ENCODE measurements at places on chromosomes 2 and 18.

- DNase-seq = no peak
These were observed 41.7 kb downstream of the AKAIN1 start for GRCh38 chr18:5155218-5155906.

GRCh38 chr18:45166836-45167551 lies 448.3 kb upstream of the SLC14A2 start:
- DNase-seq = peak; percentile 51

GRCh38 chr2:101732199-101732598 lies 34.7 kb downstream of the MAP4K4 start:
- DNase-seq = no peak

- peak; percentile 2 for DNase-seq
These were observed 202.5 kb downstream of the CTNNA2 start for GRCh38 chr2:79715338-79715737.

DNA sequence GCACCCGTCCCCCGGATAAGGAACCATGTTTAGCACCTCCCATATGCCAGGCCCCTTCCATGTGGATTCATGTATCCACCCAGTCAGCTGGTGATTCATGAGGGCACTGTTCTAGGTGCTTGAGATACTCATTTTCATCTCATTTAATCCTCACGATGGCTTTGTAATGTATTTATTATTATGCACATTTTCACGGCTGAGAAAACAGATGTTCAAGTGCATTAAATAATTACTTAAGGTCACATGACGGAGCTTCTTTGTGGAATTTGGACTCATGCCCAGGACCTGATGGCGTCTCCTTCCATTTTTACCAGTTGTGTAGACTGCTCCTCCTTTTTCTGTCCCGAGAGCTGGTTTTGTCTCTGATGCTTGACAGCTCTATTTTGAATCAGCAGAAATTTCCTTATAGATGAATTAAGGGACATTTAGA lies 72.2 kb upstream of the RBM44 start:
- DNase-seq = peak; percentile 94

GRCh38 chr2:115480741-115481140 lies 1038.3 kb downstream of the DPP10 start:
- no peak for DNase-seq

DNA sequence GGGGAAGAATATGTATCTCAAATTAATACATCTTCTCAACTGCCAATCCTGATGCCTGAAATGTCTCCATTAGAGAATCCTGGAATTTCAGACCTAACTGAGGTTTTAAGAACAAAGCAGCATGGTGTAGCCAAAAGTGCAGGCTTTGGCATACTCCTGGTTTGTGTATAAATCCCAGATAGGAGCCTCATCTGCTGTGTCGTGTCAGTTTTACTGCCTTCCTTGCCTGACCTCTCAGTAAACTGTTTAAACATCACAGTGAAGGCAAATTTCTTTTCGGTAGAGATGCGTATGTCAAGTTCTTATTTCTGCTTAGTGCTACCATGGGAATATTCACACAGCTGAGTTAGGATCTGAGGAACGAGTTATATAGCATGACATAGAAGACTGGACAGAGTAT lies 7.3 kb downstream of the SCG2 start:
- no peak for DNase-seq

DNA sequence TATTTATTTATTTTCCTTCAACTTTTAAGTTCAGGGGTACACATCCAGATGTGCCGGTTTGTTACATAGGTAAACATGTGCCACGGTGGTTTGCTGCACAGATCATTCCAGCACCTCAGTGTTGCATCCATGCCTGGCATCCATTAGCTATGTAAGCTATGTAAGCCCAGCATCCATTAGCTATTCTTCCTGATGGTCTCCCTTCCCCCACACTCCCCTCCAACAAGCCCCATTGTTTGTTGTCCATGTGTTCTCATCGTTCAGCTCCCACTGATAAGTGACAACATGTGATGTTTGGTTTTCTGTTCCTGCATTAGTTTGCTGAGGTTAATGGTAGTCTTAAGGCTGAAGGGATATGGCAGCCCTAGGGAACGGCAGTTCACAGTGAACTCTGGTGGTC lies 203.4 kb downstream of the CTNNA2 start:
- no peak for DNase-seq

GRCh38 chr2:241493092-241493491 lies 15.3 kb downstream of the STK25 start:
- no peak for DNase-seq

DNA sequence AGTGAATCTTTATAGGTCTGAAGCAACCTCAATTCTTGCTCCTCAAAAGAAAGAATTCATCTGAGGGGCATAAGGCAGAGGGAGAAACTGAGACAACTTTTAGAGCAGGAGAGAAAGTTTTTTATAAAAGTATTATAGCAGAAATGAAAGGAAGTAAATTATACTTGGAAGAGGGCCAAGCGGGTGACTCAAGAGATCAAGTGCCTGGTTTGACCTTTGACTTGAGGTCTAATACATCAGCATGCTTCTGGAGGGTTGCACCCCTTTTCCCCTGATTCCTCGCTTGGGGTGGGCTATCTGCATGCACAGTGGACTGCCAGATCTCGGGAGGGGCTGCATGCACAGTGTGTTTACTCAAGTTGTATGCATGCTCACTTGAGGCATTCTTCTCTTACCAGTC lies 268.5 kb upstream of the LRATD1 start:
- DNase-seq = no peak

GRCh38 chr2:30663321-30663720 lies 143.9 kb downstream of the CAPN13 start:
- DNase-seq = no peak

DNA sequence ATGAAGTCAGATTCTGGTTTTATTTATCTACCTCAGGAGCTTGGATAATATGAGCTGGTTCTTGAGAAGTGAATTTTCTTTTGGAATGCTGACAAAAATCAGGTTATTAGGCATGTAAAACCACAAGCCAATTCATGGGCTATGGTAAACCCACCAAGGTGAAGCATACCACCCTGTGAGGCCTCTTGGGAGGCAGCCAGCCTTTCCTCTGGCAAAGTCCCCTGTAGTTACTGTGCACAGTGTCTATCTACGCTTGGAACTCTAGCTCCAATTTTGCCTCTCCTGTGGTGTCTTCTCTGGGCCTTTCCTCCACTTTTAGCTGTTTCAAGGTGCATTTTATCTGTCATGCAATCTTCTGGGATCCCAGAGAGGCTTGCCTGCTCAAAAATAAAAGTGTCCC lies 242.7 kb upstream of the ZSWIM2 start:
- DNase-seq = no peak

DNA sequence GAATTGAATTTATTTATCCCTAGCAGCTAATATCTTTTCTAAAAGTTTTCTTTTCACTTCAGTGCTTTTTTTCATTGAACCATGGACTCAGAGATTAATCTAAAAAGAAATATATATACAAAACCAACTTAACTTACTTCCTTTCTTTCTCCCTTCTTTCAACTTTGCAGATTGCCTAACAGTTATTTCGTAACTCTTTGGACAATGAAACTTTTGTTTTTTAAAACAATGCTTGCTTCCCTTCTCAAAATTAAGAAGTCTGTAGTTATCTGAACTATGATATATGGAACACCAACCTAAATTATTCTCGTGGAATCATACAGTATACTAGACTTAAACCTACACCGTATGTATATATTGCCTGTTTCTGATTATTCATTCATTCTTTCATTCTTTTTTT lies 62.9 kb downstream of the MIB1 start:
- peak; percentile 8 for DNase-seq

DNA sequence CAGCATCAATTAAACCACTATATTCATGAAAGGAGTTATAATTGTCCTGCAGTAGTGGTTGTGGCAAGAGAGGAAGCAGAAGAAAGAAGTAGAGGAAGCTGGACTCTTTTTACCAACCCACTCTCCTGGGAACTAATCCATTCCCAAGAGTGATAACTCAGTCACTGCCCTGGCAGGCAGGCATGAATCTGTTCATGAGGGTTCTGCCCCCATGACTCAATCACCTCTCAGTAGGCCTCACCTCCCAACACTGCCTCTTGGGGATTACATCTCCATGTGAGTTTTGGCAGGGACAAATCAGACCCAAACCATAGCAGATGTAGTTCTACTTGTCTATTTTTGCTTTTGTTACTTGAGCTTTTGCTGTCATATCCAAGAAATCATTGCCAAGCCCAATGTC lies 232.7 kb upstream of the MAP2 start:
- no peak for DNase-seq

GRCh38 chr2:157418239-157418641 lies 25.6 kb downstream of the CYTIP start:
- no peak for DNase-seq

GRCh38 chr18:2049986-2050385 lies 521.3 kb downstream of the METTL4 start:
- peak; percentile 59 for DNase-seq

- DNase-seq = no peak
These were observed 267.9 kb upstream of the PKDCC start for GRCh38 chr2:41779888-41780287.

GRCh38 chr2:68193787-68194372 lies 36.2 kb downstream of the PNO1 start:
- peak; percentile 67 for DNase-seq

DNA sequence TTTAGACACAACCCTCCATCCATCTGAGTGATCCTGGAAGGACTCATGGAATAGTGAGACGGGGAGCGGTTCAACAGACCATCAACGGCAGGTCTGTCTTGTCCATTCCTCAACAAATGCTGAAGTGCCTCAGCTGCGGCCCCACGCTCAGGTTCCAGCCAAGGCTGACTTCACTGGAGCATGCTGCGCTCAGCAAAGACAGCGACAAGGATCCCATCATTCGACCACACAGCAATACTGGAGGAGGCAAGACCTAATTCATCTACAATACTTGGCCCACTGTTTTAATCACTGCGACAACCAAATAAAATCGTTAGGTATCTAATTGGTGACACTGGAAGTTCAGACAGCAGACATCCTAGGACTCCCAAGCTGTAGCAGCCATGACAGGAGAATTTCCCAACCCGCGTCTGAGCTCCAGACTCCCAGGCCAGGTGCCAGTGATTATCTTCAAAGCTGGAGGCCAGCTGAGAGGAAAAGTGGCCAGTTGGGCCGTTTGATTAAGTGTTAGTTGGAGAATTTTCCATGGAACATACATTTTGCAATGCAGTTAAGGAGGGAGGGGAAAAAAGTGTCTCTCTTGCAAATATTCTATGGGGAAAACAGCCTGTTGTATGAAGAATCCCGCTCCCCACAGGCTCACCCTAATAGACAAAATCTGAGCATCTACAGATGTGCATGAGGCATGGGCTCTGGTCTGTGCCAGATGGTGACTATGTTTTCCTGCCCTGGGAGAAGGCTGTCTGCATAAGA lies 92.5 kb upstream of the SLC35G4 start:
- no peak for DNase-seq

DNA sequence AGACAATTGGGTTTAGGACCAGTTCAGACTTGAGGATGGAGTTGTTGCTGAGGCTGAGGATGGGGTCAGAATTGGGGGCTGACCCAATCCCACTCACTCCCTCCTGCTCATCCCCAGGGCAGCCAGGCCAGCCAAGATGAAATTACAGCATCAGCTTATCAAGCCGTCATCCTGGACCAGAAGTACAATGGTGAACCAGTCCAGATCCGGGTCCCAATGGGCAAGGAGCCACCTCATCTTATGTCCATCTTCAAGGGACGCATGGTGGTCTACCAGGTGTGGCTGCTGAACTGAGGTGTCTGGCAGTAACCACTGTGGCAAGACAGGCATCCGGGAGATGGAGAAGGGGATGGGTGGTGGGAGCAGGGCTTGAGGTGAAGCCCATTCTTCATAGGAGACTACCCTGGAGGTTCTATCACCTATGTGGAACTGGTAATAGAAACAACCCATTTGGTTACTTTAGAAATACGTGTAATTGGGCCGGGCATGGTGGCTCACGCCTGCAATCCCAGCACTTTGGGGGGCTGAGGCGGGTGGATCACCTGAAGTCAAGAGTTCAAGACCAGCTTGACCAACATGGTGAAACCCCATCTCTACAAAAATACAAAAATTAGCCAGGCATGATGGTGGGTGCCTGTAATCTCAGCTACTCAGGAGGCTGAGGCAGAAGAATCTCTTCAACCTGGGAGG lies 13.9 kb downstream of the VIL1 start:
- DNase-seq = no peak

- peak; percentile 64 for DNase-seq
These were observed 92.8 kb upstream of the MSH2 start for GRCh38 chr2:47309952-47310800.

DNA sequence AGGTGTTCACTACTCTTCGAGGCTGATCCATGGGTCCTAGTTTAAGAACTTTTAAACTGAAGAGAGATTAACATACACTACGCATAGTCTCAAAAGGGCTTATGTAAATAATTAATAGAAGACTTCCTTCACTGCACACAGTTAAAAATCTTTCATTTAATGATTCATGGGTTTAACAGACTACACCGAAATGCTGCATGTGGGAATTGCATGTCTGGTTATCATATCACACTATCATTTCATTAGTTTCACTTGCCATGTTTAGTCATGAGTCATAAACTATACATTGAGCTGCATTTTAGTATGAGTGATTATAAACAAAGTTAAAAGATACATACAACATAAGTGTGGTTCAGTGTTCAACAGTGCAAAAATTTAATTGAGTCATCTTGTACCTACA lies 31.2 kb downstream of the GLS start:
- DNase-seq = peak; percentile 43

DNA sequence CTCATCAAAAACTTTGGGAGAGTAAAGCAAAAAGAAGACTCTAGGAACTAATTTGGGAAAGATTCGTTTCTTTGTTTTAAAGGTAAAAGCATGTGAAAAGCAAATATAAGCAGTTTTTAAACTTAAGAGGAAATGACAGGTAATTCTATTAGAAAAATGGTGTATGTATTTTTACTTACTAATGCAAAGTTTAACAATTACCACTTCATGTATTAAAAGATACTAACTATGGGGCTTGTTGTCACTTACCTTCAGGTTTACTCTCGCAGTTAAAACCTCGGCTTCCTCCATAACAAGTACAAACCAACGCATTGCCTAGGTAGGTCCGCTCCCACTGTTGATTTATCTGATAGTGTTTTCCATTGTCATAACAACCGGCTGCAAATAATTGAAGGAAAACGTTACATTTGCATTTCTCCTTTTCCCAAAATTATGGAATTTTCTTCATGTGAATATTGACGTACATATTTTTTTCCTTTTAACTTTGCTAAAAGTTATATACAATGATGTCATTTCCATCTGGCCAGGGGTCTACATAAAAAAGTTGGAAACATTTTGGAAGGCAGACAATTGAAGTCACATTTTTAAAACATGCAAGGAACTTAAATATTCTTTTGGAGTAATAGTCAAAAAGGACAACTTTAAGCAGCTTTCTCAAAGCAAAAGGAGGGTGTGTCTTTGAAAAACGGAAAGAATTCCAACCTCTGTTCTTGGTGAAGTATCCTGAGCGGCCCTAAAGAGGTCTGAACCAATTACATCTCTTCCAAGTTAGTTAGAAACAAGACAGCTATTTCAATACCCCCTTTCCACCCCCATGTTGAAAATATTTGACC lies 1.2 kb downstream of the FN1 start:
- DNase-seq = peak; percentile 39

- DNase-seq = no peak
These were observed 46.1 kb downstream of the REEP1 start for GRCh38 chr2:86291328-86291662.

All from fibroblast of lung (primary cell).